ENCODE measurements at places on chromosomes 4 and X.

DNA sequence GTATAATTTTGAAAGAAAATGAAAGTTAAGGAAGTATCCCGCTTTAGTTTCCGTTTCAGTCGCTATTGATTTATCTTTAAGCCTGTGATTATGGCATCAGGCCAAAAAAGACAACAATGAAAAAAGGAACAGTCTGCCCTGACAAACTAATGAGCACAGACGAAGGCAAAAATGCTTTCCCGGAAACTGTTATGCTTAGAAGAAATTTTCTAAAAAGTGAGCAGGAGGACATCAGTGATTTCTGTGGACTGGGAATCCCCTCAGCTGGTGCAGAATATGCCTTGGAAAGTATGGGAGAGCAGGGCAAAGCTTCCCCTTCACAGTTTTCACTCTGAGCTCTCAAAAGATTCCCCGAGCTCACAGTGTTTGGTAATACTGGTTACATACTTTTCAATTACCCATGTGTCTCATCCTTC lies 5.1 kb upstream of the CXCL10 start:
- DNase-seq, result no peak

DNA sequence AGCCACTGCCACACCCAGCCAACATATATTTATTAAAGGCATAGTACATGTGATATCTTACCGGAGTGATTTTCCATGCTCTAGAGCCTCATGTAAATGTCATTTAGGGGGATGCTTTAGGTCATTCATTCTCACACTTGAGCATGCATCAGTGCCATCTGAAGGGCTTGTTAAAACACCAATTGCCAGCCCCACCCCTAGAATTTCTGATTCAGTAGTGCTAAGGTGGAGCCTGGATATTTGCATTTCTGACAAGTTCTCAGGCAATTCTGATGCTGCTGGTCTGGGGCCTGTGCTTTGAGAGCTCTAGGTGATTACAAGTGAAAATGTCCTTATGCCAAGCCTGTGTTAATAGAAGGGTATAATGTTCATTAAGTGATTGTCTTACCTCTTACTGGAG lies 107.7 kb downstream of the PHEX start:
- DNase-seq, result no peak

DNA sequence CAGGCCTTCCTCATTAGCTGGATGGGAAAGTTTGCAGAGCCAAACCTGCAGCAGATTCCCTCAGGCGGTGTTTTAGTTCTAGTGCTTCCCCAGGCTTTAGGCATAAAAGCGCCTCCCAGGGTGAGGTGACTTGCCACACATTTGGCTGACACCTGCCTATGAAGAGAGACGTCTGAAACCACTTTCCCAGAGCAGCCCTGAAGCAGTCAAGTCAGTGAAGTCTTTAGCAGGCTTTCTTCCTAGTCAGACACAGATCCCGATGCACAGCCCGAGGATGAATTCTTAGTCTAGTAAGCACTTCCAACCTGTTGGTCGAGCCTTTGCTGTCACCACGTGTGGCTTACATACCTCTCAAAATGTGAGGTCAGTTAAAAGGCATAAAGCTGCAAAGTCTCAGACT lies 484.1 kb downstream of the SMARCA1 start:
- DNase-seq, result no peak

DNA sequence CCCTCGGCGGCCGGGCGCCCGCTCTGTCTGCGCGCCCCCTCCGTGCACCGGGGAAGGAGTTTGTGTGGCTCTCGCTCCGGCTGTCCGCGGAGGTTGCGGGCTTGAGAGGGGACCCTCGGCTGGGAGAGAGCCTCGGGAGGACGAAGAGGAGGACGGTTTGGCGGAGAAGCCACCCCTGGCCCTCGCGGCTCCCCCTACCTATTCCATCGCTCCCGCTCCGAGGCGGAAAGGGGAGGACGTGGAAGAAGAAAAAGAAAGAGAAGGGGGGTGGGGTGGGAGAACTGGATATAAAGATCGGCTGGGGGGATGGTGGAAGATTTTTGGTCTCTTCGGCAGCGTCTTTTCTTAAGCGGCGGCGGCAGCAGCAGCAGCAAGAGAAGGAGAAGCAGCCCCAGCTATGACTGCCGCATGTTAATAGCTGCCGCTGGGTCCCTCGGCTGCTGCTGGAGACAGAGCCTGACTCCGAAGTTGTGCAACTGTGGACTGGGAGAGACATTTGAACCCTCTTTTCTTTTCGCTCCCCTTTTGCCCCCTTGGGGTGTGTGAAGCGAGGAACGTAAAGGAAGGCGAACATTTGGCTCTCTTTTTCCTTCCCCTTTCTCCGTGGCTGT lies 895 bp downstream of the ADGRL3 start:
- DNase-seq, result no peak

GRCh38 chr4:31518796-31519250 lies 798.7 kb downstream of the PCDH7 start:
- DNase-seq, result no peak

- DNase-seq, result no peak
Measured at GRCh38 chr4:188295899-188296298, 156.7 kb downstream of the TRIML1 start.

GRCh38 chr4:7938609-7939376 lies 868 bp downstream of the AFAP1 start:
- no peak for DNase-seq

- DNase-seq, result no peak
Measured at GRCh38 chr4:5034206-5034605, 14.9 kb upstream of the CYTL1 start.

GRCh38 chr4:108758498-108758897 lies 4.4 kb downstream of the ETNPPL start:
- DNase-seq, result no peak

GRCh38 chr4:24743927-24744326 lies 51.4 kb upstream of the SOD3 start:
- no peak for DNase-seq

DNA sequence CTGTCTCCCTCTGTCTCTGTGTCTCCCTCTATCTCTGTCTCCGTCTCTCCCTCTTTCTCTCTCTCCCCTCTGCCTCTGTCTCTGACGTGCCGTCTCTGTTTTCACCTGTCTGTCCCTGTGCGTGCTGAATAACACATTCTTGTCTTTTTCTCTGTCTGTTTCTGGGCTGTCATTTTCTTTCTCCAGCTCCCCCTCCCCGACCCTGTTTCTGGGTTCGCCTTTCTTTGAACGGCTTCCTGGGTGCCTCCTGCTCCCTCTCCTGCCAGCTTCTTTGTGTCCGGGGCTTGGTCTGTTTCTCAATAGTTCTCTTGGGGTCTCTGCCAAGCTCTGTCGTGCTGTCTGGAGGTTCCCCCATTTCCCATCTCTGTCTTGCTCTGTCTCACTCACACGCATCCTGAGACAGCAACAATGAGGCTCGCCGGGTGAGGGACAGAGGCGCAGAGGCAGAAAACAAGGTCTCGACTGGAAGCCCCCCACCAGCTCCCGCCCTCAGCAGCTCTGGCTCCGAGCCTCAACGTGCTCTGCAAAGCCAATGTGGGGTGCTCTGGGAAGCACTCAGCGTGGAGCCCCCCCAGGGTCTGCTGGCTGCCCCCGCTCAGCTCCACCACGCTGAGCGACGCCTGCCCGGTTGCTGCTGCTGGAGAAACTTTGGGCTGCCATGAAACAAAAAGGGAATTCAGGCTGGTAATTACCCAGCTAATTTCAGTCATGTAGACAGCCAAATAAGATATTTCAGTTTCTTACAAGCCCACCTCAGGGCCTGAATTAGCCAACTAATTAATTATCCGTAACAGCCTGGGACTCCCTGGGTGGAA lies 3.4 kb downstream of the CPLX1 start:
- DNase-seq, result no peak

DNA sequence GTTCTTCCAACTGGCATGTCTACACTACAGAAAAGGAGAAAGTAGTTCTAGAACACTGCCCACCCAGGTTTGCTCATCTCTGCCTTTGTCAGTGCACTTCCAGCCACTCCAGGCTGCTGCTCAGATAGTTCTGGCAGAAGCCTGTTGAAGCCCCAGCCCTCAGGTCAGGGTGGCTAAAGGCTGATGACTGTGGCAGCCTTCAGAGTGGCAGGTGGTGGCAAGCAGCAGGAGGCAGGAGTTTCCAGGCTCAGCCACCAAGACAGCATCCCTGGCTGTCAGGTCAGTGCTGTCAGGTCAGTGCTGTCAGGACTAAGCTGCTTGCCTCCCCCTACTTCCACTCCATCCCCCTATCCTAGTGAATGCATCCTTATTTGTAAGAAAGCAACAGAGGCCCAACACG lies 100.4 kb downstream of the MAMLD1 start:
- no peak for DNase-seq

- peak; percentile 45 for DNase-seq
Measured at GRCh38 chr4:2469192-2469984, 482 bp downstream of the RNF4 start.

- no peak for DNase-seq
Measured at GRCh38 chrX:11053351-11053750, 57.8 kb upstream of the HCCS start.

GRCh38 chr4:107094332-107094731 lies 58.2 kb upstream of the DKK2 start:
- DNase-seq, result no peak

DNA sequence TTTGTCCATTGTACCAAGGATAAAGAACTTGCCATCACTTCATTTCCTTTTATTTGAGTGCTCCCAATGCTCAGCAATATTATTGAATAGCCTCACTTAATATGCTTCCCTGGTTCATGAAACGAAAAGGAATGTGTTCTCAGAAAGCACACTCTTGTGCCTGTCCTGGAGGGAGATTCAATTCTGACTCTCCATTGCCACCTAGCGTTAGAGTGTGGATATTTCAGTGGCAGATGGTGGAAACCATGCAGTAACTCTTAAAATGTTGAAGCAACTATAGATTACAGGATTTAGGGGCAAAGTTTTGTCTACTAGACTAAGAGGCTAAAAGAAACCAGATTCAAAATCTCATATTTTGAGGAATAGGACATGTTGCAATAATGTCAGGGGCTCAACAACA lies 36.0 kb downstream of the GAB3 start:
- no peak for DNase-seq

GRCh38 chr4:168846414-168846813 lies 163.6 kb downstream of the CBR4 start:
- DNase-seq, result no peak

- no peak for DNase-seq
Measured at GRCh38 chr4:77025643-77026321, 50.0 kb downstream of the CCNI start.

DNA sequence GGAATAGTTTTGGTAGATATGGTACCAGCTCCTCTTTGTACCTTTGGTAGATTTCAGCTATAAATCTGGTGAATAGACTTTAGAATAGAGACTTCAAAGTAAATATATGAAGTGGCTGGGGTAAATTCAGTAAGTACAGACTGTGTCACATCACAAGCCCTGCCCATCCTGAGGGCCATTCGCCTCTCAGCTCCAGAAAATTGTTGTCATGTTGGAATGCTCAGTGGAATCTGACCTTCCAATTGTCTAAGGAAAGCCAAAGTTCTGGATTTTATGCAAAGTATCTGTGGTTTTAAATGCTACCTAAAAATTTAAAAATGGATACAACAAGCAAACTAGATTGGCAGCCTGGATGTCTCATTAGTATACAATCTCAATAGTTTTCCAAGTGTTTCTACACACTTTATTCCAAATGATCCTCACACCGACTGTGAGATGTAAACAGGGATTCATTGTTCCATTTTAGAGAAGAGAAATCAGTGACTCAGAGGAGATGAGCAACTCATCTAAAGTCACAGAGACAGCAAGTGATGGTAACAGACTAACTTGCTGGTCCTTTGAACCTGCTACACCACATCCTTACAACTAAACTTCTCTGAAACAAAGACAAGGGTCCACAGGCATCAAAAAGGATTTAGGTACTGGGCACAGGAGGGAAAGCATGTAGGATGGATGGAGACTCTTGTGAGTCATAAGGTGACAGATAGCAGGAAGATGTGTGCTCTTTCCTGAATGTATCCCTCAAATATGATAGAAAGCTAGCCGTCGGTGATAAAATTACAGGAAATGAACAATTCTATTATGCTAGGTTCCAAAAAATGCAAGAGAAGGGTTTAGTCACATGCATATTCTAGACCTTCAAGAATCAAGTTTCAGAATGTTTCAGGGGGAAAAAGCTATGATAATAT lies 127.3 kb downstream of the ATP10D start:
- DNase-seq, result no peak

DNA sequence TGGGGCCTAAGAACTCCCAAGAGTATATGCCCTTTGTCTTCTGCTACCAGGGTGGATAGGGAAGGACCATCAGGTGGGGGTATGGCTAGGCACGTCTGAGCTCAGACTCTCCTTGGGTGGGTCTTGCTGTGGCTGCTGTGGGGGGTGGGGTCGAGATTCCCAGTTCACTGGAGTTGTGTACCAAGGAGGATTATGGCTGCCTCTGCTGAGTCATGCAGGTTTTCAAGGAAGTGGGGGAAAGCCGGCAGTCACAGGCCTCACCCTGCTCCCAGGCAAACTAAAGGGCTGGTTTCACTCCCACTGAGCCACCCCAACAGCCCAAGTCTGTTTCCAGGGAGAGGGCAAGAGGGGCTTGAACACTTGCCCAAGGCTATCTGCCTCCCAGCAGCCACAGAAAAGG lies 249.7 kb downstream of the NR3C2 start:
- DNase-seq, result no peak

- DNase-seq, result no peak
Measured at GRCh38 chrX:32842053-32842452, 369.3 kb downstream of the DMD start.

GRCh38 chrX:63708801-63709200 lies 76.2 kb downstream of the ARHGEF9 start:
- no peak for DNase-seq

DNA sequence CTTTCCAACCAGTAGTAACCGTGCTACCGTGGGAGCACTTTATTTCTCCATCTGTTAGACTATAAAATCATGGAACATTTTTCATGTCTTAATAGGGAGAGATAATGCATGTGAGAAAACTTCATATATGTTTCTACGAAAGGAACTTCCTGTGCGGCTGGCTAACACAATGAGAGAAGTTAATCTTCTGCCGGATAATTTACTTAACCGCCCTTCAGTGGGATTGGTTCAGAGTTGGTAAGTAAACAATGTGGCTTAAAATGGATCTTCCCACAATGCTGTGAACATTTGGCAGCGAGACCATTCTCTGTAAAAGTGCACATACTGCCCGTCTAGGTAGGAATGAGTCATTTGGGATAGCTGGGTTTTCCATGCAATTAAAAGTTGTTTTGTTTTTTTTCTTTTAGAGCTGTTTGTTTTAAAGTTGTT lies 29.6 kb downstream of the PDK3 start:
- no peak for DNase-seq

DNA sequence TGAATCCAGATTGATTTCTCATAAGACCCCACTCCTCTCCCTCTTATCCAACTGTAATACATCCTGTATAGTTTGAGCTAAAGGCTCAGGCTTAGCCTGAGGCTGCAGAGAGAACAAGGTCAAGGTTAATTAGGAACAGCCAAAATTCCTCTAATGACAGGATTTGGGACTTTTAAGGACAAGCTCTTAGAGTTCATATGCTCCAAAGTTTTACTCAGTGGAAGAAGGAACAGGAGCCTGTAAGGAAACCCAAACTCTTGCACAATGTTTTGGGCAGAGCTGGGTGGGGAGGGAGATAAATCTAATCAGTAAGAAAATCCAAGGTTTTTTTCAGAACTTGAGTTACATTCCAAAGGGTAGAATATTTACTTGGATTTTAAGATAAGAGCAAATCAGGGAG lies 238.8 kb downstream of the QDPR start:
- DNase-seq, result no peak

GRCh38 chrX:129739578-129739977 lies 799 bp downstream of the XPNPEP2 start:
- no peak for DNase-seq

- no peak for DNase-seq
Measured at GRCh38 chr4:79198951-79199587, 126.8 kb downstream of the NAA11 start.

- DNase-seq, result no peak
Measured at GRCh38 chr4:168218645-168219044, 99.9 kb downstream of the DDX60 start.

- no peak for DNase-seq
Measured at GRCh38 chr4:184817494-184818215, 8.1 kb downstream of the ACSL1 start.

Measured in stimulated activated CD8-positive, alpha-beta memory T cell treated with anti-CD3 and anti-CD28 coated beads, Interleukin-7, amount 100 ng/mL, for 24 hours (primary cell).